Left renal pelvis (tissue), 4 donors: ENCODE measurements at places on chromosomes 7 and 10.

GRCh38 chr10:4685904-4686643 is 139.9 kb upstream of the AKR1E2 start:
- DNase-seq, result no peak

DNA sequence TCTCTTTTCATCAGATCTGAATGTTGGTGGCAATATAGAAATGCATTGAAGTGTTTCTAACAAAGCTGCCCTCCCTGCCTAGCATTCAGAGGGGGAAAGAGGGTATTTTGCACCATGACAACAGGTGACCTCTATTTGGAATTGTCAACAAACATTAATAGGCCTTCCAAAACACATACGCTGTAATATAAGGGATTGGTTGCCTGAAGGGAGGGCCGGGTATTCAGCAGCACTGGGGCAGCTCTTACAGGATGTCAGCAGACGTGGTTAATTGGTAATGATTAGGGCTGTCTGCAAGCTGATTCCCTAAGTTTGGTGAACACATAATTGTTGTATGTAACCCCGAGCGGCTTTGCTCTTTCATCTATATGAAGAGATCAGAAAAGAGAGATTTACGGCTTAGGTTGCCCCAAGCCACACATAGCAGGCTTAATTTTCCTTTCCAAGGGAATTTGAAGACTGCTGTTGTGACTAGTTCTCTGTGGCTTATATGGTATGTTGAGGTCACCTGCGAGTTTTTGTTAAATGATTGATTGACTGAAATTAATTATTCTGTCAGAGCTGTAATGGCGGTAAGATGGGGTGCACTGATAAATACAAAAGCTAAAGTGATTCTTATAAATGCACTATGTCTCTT is 759.3 kb downstream of the LRMDA start:
- DNase-seq, result no peak

GRCh38 chr10:71912431-71912830 is 51.8 kb upstream of the CHST3 start:
- DNase-seq, result no peak

DNA sequence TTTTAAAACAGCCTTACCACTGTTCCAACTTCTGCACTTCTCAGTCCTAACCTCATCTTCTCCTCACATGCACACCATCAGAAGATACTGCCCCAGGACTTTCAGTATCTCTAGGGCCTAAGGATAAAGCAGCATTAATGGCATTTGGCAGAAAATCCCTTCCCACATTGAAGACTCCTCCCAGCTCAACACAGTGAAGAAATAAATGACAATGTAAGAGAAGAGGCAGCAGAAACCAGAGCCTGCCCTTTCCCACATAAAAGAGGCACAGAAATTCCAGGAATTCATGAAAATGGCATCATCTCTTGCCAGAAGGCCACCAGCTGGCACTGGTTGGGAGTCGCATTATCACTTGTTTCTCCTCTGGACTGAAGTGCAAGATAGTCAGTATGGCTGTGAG is 3.7 kb downstream of the GCC1 start:
- no peak for DNase-seq

GRCh38 chr10:22992075-22992474 is 64.2 kb downstream of the ARMC3 start:
- no peak for DNase-seq

DNA sequence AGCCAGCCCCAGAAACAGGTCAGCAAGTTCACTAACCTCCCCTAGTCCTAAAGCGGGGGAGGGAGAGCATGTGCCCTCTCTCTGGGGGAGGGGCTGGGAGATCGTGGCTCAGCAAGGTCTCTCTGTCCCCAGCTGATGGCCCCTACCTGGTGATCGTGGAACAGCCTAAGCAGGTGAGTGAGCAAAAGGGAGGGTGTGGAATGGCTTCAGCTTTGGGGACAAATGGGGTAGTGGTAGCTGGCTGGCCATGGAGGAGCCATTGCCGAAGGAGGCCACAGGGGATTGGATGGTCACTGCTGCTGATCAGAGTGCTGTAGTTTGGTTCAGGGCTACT is 779 bp downstream of the NFKB2 start:
- no peak for DNase-seq

DNA sequence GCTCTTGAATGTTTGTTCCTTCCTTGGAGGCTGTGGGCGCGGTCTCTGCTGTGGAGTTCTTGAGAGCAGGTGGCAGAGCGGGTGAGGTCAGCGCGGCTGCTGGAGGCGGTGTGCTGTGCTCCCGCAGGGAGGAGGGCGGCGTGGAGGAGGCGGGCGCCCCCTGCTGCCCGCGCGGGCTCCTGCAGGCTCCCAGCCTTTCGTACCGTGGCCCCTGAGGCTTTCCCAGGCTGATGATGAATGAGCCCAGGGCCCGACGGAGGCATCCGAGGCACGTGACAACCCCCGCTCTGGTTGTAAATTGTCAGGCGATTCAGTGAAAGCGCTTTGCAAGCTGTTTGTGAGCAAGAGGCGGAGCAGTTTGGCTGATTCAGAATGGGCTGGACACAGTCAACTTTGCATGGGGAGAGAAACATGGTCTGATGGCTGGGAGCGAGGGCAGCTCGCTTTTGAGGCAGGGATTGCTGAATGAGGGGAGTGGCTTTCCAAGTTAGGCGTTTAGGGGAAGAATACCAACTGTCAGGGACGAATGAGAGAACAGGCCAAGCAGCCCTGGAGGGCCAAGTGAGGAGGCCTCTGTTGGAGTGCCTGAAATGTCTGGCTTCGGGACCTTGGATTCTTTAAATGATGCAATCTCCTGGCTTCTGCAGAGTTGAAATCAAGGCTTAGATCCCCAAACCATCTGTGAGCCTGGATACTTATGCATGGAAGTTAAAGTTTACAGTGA is 46.6 kb downstream of the CDHR3 start:
- DNase-seq, result peak; percentile 83

- DNase-seq, result no peak
Observed at GRCh38 chr10:102394079-102394800, 1.3 kb upstream of the NFKB2 start.

- DNase-seq, result no peak
Observed at GRCh38 chr7:151247611-151248345, 716 bp downstream of the SMARCD3 start.

- DNase-seq, result no peak
Observed at GRCh38 chr10:68721673-68722335, 765 bp downstream of the CCAR1 start.

- no peak for DNase-seq
Observed at GRCh38 chr7:77306231-77307067, 106.8 kb upstream of the FGL2 start.

- no peak for DNase-seq
Observed at GRCh38 chr7:131961054-131961680, 404.7 kb upstream of the PODXL start.

DNA sequence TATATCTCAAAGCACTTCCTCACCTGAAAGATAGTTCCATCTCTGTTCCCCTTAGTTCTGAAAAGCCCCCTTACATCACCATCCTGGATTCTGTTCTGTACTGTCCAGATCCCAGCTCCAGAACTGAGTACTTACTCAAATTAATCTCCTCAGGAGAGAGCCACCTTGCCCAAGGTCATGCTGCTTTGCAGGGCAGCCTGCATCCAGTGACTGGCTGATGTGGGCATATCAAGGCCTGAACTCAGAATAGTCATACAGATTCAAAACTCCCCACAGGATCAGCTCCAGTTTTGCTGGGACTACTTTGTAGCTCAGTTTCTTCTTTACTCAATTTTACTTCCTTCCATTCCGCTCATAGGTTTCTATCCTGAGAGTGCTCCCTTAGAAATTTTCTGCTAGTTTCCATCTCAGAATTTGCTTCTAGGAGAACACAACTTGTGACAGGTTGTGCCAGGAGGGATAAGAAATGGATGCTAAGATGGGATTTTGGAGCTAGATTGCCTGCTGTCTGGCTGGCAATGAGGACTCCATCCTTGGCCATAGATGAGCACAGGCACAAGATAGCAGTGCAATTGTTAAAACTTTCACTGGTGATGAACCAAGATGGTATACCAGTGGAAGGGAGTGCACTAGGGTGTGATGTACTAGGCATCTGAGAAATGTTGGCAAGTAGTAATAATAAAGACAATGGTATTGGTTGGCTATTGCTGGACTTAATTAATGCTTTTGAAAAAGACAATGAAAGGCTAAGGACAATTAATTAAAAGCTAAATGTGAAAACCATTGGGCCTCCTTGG is 17.3 kb downstream of the SRGN start:
- no peak for DNase-seq

GRCh38 chr7:156194813-156195212 is 382.6 kb upstream of the SHH start:
- no peak for DNase-seq

DNA sequence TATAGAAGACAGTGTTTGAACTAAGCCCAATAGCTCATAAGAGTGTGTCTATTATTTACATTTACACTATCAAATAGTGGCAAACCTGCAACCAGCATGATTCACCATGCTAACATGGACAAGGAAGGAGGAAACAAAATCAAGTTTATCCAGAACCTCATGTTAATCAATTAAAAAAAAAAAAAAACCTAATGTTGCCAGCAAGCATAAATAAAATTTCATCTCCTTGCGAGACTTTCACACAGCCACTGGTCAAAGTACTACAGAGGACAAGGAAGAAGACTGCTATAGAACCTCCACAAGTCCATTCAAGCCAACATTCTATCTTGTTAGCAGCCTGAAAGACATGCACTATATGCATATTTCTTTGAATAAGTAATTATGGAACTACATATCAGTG is 9.7 kb downstream of the TM9SF3 start:
- DNase-seq, result no peak

GRCh38 chr10:117796130-117796745 is 250.5 kb downstream of the RAB11FIP2 start:
- DNase-seq, result no peak

GRCh38 chr7:97798046-97799019 is 66.4 kb downstream of the TAC1 start:
- no peak for DNase-seq

- no peak for DNase-seq
Observed at GRCh38 chr7:94883616-94884015, 23.8 kb upstream of the PPP1R9A start.

GRCh38 chr10:89147256-89147655 is 59.9 kb downstream of the CH25H start:
- DNase-seq, result no peak

- no peak for DNase-seq
Observed at GRCh38 chr10:87594864-87595263, 64.8 kb upstream of the PAPSS2 start.

DNA sequence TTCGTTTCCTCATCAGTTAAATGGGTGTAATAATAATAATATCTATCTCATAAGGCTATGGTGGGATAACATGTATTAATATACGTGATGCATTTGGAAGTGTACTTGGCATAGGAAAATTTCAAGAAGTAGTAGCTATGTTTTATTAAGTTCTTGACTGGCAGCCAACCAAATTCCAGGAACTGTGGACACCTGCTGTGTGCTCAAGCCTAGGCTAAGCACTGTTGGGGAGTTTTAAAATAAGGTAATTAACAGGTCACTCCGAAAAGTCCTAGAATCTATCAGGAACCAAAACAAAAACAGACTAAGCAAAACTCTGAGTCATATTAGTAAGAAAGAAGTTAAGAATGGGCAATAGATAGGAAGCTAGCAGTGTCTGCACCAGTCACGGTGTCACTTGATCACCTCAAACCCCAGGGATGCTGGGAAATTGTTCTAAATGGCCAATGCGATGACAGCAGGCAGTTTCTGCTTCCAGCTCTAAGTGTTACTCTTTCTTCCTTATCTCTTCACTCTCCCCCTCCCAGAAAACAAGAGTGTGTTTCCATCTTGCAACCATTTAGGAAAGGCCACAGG is 92.0 kb upstream of the GDF10 start:
- no peak for DNase-seq

DNA sequence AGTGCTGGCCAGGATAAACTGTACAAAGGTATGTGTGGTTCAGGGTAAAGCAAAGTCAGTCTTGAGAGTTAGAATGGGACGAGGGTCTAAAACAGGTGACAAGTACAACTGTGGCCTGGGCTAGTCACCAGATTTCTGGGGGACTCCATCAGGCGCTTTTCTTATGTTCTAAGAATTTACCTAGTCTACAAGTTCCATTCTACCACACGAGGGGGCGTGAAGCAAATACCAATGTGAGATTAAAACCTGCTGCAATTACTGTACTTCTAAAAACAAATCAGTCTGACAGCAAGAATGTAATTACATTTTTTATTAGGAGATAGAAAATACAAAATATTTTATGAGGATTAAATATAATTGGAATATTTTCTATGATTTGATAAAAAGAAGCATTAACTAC is 146.5 kb downstream of the ALOX5 start:
- no peak for DNase-seq

DNA sequence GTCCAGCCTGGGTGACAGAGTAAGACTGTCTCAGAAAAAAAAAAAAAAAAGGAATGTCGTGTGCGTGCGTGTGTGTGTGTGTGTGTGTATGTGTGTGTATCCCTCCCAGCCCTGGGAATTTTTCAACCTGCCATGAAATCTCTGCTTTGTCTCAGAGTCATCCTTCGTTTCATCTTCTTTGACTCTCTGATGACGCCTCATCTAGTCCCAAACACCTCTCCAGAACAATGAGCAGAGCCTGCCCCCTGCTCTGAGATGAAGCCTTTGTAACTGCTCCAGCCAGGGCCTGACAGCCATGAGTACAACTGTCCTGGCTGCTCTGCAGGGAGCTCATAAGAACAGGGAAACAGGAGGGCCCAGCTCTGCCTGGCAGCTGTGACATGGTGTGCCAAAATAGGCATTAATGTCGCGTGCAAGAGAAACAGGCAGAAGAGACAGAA is 149.5 kb downstream of the FAM107B start:
- no peak for DNase-seq

GRCh38 chr10:47456794-47457527 is 27.0 kb downstream of the ANXA8 start:
- no peak for DNase-seq

GRCh38 chr7:21281193-21281592 is 146.7 kb upstream of the SP4 start:
- DNase-seq, result no peak

GRCh38 chr10:90790422-90790821 is 67.4 kb downstream of the HTR7 start:
- no peak for DNase-seq

DNA sequence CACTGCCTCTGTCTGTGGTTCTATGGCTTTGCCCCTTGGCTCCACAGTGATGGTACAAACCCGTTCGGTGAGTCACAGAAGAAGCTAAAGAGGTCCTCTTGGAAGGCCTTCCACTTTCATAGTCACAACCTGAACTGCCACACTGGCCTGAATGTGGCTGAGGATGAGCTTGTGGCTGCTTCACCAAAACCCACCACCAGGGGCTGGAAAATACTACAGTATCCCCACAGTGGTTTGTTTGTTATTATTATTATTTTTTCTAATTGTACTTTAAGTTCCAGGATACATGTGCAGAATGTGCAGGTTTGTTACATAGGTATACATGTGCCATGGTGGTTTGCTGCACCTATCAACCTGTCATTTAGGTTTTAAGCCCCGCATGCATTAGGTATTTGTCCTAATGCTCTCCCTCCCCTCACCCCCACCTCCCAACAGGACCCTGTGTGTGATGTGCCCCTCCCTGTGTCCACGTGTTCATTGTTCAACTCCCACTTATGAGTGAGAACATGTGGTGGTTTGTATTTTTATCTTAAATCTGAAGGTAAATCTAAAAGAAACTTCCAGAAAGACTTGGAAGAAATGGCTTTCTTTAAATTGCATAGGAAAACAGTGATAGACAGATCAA is 160.8 kb upstream of the NPSR1 start:
- no peak for DNase-seq
